ENCODE measurements at places on chromosomes 13 and 19.

GRCh38 chr19:19627621-19628500 lies at the start of gene LPAR2:
Gene LPAR2, minus strand, starts transcription at chr19:19628220. Its CDS starts 945 bp downstream, at chr19:19627275.
- peak; percentile 80 for DNase-seq

DNA sequence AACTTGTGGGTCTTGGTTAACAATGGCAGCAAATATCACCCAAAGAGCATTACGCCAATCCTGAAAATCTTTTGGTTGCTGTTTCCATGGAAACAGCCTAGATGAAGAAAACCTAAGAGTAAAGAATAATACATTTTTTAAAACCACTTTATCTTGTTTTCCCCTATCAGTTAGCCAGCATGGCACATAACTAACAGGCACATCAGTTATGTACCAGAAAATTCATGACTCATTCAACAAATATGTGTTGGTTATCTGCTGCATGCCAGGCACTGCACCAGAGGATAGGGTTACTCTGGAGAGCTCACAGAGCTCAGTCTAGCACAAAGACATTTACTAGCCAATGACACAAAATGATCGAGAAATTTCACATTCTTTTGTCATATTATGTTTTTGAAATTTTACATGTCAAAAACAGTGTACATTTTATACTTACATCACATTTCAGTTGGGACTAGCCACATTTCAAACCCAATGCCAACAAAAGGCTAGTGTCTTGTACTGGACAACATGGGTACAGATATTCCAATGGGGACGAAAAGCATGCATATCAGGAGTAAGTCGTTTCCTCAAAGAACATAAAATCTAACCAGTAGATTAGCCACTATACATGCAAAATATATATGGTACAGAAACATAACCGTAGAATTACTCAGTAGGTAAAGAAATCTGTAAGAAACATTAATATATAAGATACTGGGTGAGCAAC lies 20.3 kb downstream of the LNX2 start:
- DNase-seq: no peak

DNA sequence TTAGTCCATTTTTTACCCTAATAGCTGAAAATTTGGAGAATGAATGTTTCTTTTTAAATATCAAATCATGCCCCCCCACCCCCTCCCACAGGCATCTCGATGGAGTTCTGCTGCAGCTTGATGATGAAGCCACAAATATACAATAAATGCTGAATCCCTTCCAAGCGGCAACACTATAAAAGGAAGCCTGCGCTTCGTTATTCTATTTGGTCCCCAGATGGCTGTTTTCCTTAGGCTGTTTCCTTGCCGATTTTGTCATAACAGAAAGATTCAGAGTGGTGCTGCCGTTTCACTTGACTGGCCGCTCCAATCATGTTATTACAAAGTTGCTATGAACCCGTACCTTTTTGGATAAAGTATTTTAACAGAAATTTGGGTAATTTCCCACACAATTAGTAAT lies 79.5 kb downstream of the MYO16 start:
- no peak for DNase-seq

GRCh38 chr13:98214707-98215106 lies 37.6 kb upstream of the RNF113B start:
- no peak for DNase-seq

GRCh38 chr19:18610556-18611326 lies 1.9 kb upstream of the TMEM59L start:
- no peak for DNase-seq

GRCh38 chr13:99228737-99229691 lies 28.4 kb downstream of the UBAC2 start:
- DNase-seq: no peak

DNA sequence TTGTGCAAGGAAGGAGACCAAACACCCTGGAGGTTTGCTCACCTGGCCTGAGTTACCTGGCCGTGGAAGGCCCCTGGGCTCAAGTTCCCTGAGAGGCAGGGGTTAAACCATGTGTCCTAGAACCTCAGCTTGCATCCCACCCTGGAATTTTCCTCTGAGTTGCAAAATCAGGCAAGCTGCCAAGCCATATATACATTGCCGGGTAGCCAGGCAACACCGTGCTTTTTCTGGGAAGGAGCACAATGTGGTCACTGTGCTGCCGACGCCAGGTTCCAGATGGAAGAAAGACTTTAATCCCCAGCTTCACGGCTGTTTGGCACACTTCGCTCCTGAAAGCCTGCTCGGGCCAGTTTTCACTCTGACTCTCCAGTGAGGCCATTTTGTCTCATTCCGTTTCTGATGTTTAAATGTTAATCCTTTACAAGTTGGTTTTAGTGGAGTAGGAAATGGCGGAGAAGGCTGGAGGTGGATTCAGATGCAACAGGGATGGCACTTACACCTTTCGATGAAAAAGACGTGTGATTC lies 60.1 kb upstream of the PEG3 start:
- no peak for DNase-seq

- no peak for DNase-seq
These were observed 330.2 kb downstream of the TEX29 start for GRCh38 chr13:111650626-111651025.

GRCh38 chr19:1884291-1884718 lies 991 bp downstream of the ABHD17A start:
- no peak for DNase-seq

DNA sequence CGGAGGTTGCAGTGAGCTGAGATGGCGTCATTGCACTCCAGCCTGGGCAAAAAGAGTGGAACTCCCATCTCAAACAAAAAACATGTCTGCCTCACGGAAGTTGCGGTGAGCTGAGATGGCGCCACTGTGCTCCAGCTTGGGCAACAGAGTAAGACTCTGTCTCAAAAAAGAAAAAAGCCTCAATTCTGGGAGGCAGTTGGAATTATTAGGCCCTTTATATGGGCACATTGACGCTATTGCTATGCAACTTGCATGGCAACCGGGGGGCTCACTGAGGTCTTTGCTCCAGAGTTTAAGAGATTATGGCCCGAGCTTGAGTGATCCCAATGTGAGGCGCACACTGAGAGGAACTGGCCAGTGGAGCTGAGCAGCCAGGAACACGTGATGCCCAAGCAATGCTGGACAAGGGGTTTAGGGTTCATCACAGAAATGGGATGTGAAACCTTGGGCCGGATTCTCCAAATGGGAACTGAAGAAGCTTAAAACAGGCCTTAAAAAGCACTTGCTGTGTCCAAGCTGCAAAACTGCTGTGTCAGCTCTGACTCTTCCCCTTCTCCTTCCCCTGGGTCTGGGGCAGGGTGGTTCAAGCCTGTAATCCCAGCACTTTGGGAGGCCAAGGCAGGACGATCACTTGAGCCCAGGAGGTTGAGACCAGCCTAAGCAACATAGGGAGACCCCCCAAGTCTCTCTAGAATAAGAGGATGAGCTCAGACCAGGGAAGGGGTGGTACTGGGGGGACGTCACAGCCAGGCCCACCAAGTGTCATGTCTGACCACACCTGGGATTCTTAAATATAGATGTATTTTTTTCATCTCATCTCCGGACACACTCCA lies 2.5 kb downstream of the FTL start:
- DNase-seq: no peak

GRCh38 chr13:104987621-104988020 lies 1547.8 kb downstream of the EFNB2 start:
- no peak for DNase-seq

DNA sequence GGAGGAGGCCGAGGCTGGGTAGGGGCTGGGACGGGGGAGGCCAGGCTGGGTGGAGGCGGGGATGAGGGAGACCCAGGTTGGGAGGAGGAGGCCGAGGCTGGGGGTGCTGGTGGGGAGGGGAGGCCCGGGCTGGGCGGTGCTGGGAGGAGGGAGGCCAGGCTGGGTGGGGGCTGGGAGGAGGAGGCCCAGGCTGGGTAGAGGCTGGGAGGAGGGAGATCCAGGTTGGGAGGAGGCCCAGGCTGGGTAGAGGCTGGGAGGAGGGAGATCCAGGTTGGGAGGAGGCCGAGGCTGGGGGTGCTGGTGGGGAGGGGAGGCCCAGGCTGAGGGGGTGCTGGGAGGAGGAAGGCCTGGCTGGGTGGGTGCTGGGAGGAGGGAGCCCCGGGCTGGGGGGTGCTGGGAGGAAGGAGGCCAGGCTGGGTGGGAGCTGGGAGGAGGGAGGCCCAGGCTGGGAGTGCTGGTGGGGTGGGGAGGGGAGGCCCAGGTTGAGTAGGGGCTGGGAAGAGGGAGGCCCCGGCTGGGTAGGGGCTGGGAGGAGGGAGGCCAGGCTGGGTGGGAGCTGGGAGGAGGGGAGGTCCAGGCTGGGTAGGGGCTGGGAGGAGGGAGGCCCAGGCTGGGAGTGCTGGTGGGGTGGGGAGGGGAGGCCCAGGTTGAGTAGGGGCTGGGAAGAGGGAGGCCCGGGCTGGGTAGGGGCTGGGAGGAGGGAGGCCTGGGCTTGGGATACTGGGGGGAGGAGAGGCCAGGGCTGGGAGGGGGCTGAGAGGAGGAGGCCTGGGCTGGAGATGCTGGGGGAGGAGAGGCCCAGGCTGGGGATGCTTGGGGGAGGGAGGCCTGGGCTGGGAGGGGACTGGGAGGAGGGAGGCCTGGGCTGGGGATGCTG lies 10.7 kb downstream of the TPGS1 start:
- DNase-seq: no peak

DNA sequence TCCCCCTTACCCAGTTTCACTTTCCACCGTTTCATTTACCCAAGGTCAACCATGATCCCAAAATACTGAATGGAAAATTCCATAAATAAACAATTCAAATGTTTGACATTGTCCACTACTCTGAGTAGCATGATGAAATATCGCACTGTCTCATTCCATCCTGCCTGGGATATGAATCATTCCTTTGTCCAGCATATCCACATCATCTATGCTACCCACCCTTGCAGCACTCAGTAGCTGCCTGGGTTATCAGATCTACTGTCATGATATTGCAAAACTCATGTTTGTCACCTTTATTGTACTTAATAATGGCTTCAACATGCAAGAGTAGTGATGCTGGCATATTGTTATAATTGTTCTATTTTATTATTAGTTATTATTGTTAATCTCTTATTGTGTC lies 263.9 kb upstream of the NBEA start:
- no peak for DNase-seq

DNA sequence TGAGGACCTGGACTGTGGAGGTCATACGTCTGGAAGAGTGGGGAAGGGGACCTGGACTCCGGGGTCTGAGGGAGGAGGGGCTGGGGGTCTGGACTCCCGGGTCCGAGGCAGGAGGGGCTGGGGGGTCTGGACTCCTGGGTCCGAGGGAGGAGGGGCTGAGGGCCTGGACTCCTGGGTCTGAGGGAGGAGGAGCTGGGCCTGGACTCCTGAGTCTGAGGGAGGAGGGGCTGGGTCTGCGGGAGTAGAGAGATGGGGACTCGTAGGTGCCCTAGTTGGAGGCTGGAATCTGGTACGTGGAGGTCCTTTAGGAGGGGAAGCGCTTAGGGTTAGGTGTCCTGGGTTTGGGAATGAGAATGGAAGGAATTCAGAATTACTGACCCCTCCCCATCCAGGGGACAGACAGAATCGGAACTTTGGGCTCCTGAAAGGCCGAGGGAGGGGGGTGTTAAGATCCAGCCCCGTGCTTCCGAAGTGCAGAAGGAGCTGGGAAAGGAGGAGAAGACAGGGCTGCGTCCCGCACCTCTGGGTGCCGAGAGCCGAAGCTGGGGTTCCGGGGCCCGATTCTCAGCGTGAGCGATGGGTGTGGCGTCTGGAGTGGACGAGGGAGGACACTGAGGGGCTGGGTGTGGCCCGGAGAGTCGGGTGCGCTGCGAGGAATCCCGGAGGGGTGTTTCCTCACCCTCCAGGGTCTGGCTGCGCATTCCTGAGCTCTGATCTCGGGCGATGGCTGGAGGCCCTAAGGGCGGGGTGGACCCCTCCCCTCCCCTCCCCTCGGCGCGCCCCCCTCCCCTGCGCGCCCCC lies 608 bp downstream of the MYADM start:
- DNase-seq: peak; percentile 45

GRCh38 chr13:106865716-106866440 lies 297.9 kb upstream of the ARGLU1 start:
- no peak for DNase-seq

DNA sequence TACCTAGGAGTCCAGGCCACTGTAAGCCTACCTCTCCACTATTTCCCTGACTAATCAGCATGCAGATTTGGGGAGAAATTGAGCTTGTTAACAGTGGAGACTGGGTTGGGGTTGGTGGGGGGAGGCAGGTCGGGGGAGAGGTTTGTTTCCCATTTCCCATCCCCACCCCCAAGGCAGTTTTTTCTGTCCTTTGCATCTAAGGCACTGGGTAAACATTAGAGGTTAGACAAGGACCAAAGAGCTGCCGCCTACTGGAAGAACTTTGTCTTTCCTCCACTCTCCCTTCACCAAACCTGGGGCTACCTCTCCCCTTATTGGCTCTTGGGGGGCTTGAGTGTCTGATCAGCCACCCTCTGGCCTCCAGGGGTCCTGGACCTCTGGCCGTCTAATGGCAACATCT lies 953 bp downstream of the KCNN4 start:
- no peak for DNase-seq

DNA sequence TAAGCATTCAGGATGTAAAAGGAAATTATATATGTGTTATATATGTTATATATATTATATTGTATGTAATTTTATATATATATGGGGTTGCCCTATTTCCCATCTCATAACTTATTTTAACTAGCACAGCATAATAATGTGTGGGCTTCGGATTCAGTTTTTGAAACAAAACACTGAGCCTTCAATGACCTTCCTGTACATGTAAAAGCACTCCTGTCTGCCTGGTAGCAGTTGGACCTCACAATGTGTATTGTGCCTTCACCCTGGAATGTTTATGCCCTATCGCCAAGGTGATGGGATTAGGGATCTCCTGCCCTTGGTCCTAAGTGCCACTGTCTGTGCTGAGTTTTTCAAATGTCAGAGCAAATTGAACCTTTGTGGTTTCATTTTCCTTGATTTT lies 968.8 kb downstream of the TUBA3C start:
- no peak for DNase-seq

- peak; percentile 92 for DNase-seq
These were observed 3.7 kb downstream of the USHBP1 start for GRCh38 chr19:17260842-17261325.

GRCh38 chr13:107099661-107100060 lies 531.7 kb upstream of the ARGLU1 start:
- DNase-seq: no peak

- DNase-seq: no peak
These were observed 509.9 kb upstream of the GPC6 start for GRCh38 chr13:92716749-92717148.

DNA sequence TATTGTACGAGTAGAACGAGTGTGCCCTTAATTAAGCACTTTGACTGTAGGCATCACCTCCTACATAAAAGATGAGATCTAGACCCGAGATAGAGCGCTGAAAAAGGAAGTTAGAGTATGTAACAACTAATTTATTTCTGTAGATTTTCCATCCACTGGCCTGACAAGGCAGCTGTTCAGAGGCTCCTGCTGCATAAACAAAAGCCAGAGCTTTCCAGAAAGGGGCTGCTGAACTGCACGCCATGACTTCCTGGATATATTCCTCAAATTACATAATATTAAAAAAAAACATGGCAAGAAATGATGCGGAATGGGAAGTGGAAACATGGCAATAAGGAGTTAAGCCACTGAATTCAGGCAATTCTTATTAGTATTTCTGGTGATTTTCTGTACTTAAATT lies 89.7 kb downstream of the AKAP11 start:
- no peak for DNase-seq

GRCh38 chr19:41223431-41224234 lies 4.6 kb downstream of the AXL start:
- DNase-seq: no peak

GRCh38 chr19:12567951-12568350 lies 16.7 kb upstream of the ZNF564 start:
- DNase-seq: no peak

- DNase-seq: peak; percentile 56
These were observed 2.3 kb downstream of the MIDN start for GRCh38 chr19:1250437-1251260.

- DNase-seq: no peak
These were observed 31.2 kb downstream of the MPHOSPH8 start for GRCh38 chr13:19664481-19665230.
